ENCODE measurements at places on chromosomes 5 and 9.

- DNase-seq = no peak
Measured at GRCh38 chr5:43485406-43485805, 1.7 kb upstream of the TMEM267 start.

DNA sequence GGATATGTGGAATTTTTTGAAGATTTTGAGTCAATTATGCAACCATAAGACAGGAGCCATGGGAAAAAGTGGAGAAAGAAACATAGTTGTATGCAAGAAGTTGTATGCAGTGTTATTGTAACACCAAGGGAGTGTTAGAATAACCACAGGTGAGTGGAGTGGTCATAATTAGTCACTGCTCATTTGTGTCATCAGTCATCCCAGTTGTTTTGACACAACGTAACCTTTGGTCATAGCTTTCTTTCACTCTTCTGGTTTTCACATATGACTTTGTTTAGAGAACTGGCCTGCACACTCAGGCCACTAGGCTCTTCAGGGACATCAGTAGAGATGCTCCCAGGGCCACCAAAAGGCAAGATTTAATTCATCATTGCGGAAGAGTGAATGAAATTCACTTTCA is 158.7 kb upstream of the HMHB1 start:
- DNase-seq = no peak

GRCh38 chr9:8845376-8845775 is 1045.8 kb upstream of the DMAC1 start:
- DNase-seq = no peak

DNA sequence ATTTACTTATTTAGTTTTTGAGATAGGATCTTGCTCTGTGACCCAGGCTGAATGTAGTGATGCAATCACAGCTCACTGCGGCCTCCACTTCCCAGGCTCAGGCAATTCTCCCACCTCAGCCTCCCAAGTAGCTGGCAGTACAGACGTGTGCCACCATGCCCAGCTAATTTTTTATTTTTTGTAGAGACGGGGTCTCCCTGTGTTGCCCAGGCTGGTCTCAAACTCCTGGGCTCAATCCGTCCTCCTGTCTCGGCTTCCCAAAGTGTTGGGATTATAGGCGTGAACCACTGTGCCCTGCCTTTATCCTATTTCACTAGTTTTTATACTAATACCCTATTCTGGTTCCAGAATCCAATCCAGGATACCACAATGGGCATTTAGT is 6.8 kb downstream of the RPS14 start:
- no peak for DNase-seq

GRCh38 chr5:74627646-74628279 is 12.8 kb downstream of the ENC1 start:
- DNase-seq = no peak

GRCh38 chr9:135919318-135919890 is 12.1 kb upstream of the CAMSAP1 start:
- DNase-seq = no peak

GRCh38 chr5:146249801-146250200 is 46.4 kb downstream of the RBM27 start:
- no peak for DNase-seq

DNA sequence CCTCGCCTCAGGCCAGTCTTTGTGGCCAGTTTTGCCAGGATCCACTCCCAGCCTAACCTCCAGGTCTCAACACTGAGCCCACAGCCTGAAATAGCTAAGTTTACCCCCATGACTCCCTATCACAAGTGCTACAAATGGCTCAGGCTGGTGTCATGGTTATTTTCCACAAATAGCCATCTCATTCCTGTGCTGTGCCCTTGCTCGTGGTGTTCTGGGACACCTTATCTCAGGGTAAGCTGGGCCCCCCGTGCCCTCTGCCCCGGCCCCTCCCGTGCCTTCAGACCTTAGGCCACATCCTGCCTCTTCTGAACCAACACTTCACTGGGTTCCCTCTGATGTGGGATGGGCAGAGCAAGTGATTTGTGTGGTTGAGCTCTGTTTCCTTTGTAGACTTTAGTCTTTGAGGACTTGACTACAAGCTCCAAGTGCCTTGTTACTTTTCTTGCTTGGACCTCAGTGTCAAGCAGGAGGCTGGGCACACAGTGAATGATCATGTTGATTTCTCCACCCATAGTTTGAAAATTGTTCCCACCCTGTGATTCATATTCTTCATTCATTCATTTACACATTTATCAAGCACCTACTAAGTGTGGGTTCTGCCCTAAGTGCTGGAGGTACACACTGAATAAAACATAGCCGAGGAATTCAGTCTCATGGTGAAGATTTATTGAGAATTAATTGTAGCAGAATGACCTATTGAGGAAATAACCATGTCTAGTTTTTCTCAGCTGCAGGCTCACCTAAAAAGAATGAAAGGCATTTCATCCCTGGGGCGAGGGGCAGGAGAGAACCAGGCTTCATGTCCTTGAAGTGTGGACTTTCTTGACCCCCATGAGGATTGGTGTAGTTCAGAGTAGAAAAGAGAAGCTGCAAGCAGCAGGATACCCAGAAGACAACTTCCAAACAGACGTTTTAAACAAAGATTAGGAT is 84.5 kb upstream of the CTNNA1 start:
- DNase-seq = peak; percentile 50

DNA sequence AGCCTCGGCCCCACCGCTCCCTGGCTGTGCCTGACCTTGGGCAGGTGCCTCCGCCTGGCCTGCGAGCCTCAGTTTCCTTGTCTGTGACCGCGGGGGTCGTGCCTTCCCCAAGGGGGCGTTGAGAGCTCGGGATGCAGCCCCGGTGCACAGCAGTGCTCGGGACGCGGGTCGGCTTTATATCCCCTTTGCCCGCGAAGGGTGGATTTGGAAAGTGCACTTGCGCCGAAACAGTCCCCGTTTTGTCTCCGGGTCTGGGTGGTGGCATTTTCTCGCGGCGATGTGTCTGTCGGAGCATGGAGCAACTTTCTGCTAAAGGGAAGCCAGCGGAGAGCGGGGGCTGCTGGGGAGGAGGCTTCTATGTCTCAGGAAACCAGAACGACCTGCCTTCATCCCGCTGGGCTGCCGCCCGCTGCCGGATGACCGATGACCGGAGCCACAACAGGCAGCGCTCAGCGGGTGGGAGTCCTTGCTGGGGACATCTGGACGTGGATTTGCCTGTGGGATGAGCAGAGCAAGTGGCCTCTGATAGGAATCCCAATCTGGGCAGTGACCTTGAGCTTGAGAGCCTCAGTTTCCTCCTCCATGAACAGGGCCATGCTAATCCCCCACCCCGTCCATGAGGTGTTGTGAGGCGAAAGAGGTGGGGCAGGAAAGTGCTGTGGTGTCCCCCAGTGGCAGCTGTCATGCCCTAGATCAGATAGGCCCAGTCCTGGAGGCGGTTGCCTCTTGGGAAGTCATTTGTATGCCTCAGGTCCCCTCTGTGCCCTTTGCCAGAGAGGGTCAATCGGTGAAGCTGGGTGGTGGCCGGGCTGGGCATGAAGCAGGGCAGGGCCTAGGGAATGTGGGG is 651 bp downstream of the HRH2 start:
- no peak for DNase-seq

DNA sequence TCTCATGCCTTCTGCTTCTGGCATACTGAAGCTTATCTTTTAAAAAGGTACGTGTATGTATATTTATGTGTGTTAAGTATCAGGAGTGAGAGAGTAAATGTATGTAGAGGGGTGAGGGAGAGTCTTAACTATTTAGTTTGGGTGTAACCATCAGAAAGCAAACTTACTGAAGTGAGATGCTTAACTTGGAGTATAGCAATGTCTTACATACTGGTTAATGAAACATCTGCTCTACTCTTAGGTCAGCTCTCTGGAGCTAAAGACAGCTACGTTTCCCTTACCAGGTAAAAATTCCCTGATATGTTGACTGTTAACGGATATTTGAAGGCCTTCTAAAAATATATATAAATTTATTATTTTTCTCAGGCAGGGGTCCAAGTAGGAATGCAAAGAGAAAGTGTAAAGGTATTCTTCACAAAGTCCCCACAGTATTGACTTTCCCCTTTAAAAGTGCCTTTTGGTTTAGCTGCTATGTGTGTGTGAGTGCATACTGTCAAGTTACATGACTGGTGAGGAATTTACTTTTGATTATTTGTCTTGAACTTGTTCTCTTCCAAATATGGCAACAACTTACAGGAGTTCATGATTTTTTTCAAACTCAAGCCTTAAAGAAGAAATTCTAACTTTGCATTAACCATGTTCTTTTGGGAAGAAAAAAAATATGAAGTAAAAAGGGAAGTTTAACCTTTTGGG is 12.3 kb upstream of the C5orf24 start:
- peak; percentile 61 for DNase-seq

DNA sequence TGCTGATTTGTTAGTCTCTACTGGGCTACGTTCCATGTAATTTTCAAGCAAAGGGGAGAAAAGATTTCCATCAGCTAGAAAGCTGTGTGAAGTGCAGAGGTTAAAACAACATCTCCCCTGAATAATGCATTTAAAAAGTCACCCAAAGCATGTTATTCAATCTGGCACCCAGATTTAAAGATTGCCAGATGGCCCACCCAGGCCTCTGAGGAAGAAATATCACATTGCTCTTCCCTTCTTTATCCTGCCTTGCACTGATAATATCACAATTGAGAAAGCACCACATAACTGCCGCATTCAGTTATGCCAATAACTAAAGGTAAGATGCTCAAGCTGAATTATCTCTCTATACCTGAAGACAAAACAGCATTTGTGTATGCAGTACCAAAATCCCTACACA is 119.4 kb upstream of the PUM3 start:
- DNase-seq = peak; percentile 13

DNA sequence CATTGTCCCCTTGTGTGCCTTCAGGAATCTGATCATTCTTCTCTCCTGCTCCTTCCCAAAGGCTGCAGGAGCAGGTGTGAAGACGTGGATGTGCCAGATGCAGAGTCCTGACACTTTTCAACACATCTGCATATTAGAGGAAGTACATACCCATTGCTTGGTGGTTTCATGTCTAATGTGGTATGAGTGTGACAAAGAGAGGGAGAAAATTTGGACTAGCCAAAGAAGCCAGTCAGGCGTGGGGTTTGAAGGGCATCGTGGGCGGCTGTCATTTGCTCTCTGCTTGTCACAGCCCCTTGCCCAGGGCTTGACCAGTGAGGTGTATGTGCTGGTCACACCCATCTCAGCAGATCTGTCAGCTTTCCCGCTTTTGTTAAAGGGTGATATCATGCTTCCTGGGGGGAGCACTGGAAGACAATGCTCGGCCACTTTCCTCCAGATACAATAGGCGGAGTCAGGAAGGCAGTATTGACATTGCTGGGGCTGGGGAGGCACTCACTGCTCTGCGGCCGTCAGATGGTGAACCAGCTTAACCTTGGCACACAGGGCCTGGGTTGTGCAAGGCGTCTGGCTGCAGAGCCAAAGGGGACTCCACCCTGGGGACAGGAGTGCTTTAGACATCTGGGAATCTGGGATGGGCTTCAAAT is 8.6 kb downstream of the TEK start:
- DNase-seq = no peak

- DNase-seq = peak; percentile 25
Measured at GRCh38 chr9:3980771-3981170, 319.1 kb downstream of the GLIS3 start.

DNA sequence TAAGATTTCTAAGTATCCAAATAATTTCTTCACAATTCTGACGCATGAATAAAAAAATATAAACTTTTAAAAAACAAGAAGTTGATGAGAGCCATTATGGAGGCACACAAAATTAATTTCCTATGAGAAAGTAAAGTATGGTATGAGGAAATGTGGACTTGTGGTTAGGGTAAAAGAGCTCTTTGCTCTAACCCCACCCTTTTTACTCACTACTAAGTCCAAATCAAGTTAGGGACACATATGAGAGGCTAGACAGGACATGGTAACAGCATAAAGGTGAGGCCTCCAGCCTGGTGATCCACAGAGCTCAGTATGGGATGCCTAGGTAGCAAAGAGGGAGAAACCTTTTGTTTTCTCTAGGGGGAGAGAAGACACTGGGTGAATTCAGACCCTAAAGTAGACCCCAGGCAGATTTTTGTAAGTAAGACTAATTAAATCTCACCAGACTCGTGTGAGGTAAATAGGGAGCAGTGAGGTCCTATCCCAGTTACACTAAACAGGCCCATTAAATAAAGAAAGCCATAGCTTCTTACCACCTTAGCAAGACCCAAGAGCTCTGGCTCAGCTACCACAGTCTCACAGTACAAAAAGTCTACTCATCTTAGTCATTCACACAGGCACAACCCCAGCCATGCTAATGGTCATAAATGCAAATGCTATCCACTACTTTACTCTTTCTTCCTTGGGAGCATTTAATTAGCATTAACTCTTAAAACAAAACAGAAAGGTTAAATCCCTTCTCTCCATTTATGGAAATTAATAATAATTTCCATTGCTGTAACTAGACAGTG is 42.6 kb downstream of the MLLT3 start:
- no peak for DNase-seq

- DNase-seq = no peak
Measured at GRCh38 chr9:34131571-34131970, 5.1 kb upstream of the DCAF12 start.

DNA sequence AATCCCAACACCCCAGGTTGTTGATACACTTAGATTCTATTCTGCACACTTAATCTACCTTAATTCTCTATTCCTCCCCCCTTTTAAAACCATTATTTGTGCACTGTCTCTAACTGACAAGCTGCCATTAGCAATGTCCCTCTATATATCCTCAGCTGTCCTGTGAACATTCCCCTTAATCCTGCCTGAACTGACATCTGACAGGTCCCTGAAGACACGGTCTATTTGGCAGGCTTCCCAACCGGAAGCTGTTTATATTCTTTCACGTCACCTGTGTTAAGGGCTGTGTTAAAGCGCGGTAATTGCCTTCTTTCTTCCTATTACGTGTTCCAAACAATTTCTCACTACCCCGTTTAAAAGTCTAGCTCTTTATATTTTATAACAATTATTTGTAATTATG is 277.3 kb downstream of the CDH9 start:
- no peak for DNase-seq

DNA sequence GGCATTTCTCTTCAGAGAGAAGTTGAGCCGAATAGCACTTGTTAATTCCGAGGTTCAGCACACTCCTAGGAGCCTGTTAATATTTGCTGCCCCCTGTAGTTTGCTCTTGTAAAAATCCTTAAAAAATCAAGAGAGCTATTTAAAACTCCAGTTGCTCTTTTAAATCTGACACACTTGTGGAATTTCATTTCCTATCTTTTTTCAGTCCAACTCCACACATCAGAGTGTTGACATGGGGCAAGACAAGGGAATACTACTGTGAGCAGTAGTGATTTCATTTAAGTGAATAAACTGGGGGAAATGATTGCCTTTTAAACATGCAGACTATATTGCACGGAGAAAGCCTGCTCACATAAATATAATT is 1096.3 kb upstream of the DMAC1 start:
- peak; percentile 41 for DNase-seq

DNA sequence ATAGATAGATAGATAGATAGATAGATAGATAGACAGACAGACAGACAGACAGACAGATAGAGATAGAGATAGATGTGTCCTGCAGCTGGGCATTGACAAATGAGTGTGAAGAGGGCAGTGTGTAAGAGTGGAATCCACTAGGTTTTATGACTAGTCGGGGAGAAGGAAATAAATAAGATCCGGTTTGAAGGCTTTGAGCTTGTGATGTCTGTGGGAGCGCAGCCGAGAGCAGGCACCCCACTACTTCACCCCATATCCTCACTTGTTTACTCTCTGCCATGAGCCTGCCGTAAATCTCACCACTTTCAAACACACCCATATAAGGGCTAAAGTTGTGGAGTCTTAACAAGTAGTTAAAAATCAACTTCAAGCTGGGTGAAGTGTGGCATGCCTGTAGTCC is 1.4 kb upstream of the SUSD1 start:
- no peak for DNase-seq

GRCh38 chr9:103992938-103993579 is 101.0 kb upstream of the SMC2 start:
- DNase-seq = no peak

Measured in fibroblast of skin of right quadriceps (primary cell).